ENCODE measurements at places on chromosomes 3 and 15.

GRCh38 chr3:52456800-52457183 lies 1.4 kb downstream of the NISCH start:
- no peak for DNase-seq

DNA sequence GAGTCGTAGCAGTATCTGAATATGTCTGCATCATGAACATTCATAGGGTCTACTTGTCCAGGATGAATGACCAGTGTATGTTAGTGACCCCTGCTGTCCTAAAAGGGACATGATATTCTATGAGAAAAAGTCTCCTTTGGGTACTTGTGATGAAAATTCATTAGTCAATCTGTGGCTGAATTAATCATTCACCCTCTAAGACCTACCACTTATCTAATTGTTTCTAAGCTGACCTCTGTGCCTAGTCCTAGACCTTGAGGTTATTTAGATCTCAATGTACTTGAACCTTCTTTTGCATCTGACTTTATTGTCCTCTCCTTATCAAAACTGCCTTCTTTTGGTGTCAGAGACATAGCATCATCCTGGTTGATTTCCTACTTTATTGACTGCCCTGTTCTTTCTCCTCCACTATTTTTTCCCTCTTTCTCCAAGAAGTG lies 799.3 kb downstream of the DIPK2A start:
- DNase-seq, result no peak

GRCh38 chr3:71076361-71077002 lies 507.0 kb downstream of the FOXP1 start:
- no peak for DNase-seq

- no peak for DNase-seq
These were observed 172.4 kb downstream of the CHDH start for GRCh38 chr3:53673722-53674350.

GRCh38 chr15:80301472-80301871 lies 49.5 kb upstream of the CTXND1 start:
- no peak for DNase-seq

GRCh38 chr15:77959432-77959879 lies 118.1 kb downstream of the TBC1D2B start:
- DNase-seq, result peak; percentile 89

GRCh38 chr3:24899901-24900603 lies 405.4 kb upstream of the THRB start:
- DNase-seq, result no peak

DNA sequence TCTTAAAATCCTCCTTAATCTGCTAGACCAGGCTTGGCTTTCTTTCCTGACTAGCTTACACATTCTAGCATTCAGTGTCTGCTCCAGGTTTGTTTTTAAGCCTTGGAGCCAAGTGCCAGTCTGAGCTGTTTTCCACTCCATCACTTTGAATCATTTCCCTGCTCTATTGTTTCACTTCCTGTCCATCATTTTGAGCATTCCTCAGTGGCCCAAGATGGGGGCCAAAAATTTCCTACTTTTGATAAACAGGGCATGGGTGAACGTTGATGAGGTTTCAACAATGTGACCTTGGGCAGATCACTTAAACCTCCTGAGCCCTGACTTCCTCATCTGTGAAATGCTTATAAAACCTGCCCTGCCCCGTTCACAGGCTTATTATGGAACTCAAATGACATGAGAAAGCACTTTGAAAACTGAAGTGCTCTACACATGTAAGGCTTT lies 4.4 kb downstream of the CYP19A1 start:
- DNase-seq, result no peak

DNA sequence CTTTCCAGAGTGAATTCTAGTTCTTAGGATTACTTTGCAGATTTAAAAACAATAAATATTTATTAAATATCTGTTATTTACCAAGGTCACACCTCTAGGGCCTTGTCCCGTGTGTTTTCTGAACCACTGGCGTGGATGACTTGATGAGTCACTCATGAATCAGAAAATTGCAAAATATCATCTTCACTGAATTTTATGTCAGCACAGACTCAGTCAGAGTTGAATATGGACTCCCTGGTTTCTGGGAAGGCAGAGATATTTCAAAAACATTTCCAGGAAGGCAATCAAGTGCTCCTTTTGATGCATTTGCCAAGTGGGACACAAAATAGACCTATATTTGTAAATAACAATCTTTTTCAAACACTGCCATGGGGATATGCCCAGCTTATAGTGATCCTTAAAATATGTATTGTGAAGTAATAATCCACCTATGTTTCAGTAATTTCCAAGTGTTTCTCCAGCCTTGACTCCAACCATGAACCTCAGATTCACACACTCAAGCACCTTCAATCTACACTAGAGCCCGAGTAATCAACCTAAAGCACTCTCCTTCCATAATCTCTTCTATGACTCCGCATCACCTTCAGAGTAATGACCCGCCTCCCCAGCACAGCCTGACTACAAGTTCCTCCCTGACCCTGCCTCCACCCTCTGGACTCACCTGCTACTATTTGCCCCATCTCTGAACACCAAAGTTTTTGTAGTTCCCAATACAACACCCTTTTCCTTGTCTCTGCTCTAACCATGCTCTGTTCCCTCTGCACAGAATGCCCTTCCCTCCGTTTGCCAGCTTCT lies 24.3 kb downstream of the DPH3 start:
- DNase-seq, result no peak

- no peak for DNase-seq
These were observed 72.1 kb downstream of the FOXP1 start for GRCh38 chr3:71511446-71511845.

DNA sequence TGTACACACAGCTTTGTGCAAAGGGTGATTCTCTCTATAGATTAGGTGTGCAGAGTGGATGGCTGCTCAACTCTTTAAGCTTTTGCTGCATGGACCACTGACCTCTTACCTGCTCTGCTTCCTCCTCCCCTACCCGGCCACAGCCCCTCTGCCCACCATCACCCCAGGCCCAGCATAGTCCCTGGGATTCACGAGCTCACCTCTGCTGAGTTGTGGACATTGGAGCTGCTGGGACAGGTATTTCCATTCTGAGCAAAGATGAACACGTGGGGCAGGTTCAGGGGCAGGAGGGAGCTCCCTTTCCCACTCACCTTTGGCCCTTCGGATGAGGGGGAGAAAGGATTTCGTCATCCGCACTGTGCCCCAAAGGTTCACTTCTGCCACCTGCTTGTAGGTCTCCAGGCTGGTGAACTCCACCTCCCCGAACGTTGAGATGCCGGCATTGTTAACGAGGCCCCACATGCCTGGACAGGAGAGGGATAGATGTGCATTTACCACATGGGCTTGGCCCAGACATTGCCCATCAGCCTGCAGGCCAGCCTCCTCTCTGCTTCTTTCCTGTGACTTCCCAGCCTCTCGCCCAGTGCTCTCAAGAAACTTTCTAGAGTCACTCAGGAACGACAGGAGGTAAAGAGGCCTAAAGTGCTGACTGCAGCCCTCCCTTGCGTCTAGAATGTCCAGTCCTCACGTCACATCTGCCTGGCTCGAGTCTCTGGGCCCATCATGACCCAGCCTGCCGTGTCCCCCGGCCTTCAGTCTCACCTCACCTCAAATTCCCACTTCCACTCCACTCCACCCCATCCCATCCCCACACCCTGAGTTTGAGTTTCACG lies 41.6 kb downstream of the BDH1 start:
- DNase-seq, result no peak

GRCh38 chr15:90264671-90265070 lies 801 bp upstream of the NGRN start:
- no peak for DNase-seq

GRCh38 chr3:40631341-40631995 lies 106.7 kb downstream of the ZNF621 start:
- DNase-seq, result no peak

DNA sequence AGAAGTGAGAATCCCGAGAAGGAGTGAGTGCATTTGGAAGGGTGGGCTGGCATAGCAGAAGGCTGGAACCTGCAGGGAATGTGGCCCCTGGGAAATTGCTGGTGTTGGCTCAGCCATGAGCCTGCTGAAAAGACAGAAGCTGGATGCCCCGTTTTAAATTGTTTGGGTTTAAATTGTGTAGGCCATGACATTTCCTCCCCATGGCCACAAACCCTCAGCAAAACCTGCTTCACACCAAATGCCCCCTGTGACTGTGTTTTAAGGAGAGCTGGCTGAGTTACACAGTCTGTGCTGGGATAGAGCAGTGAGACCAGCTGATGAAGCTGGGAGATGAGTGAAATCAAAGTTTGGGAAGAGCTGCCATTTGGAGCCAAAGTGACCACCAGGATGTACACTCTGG lies 216.3 kb upstream of the RGMA start:
- DNase-seq, result no peak

DNA sequence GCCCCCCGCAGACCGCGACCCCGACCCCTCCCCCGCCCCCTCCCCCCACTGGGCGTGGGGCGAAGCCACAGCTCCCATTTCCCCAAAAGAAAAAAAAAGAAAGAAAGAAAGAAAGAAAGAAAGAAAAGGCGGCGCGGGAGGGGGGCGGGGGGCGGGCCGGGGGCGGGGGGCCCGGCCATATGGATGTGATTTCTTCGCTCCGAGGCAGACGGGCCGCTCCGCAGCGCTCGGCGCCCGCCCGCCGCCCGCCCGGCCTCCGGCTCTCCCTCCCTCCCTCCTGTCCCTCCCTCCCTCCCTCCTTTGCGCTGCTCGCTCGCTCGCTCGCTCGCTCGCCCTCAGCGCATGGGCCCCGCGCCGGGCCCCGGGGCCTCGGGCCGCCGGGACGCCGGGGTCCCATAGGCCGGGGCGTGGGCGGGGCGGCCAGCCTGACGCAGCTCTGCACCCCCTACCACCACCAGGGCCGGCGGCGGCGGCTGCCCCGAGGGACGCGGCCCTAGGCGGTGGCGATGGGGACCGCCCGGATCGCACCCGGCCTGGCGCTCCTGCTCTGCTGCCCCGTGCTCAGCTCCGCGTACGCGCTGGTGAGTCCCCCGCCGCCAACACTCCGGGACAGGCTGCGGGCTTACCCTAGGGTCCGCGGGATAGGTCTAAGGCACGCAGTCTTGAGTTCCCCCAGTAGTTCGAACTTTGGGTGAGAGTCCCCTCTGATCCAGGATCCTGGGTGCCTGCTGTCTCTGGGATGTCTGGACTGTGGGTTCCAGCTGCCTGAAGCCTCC lies 5.7 kb downstream of the PTH1R start:
- no peak for DNase-seq

DNA sequence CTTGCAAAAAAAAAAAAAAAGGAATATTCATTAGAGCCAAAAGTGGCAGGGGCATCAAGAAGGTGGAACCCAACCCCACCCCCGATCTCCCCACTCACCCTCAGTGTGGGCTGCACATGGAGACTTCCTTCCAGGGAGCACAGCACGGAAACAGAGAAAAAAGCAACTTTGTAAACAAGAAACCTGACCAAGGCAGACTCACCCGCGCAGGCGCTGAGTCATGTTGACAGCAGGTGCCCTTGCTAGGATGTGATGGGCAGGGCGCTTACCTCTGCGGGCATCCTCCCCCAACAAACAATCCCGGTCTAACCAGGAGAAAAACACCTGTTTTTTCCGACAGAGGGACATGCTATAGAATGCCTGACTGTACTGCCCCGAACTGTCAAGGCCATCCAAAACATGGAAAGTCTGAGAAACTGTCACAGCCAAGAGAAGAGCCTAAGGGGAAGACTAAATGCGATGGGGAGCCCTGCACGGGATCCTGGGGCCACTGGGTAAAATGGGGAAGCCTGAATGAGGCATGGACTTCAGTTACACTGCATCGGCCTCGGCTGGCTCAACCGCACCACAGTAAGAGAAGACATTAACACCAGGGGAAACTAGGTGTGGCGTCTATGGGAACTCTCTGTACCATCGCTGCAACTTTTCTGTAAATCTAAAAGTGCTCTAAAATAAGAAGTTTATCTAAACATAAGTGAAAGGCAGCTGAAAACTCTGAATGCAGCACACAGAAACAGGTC lies 66.7 kb upstream of the GATA2 start:
- DNase-seq, result peak; percentile 71

- peak; percentile 72 for DNase-seq
These were observed 23.8 kb upstream of the SIAH2 start for GRCh38 chr3:150786791-150787190.

- no peak for DNase-seq
These were observed 150.9 kb downstream of the RPLP1 start for GRCh38 chr15:69603369-69604071.

DNA sequence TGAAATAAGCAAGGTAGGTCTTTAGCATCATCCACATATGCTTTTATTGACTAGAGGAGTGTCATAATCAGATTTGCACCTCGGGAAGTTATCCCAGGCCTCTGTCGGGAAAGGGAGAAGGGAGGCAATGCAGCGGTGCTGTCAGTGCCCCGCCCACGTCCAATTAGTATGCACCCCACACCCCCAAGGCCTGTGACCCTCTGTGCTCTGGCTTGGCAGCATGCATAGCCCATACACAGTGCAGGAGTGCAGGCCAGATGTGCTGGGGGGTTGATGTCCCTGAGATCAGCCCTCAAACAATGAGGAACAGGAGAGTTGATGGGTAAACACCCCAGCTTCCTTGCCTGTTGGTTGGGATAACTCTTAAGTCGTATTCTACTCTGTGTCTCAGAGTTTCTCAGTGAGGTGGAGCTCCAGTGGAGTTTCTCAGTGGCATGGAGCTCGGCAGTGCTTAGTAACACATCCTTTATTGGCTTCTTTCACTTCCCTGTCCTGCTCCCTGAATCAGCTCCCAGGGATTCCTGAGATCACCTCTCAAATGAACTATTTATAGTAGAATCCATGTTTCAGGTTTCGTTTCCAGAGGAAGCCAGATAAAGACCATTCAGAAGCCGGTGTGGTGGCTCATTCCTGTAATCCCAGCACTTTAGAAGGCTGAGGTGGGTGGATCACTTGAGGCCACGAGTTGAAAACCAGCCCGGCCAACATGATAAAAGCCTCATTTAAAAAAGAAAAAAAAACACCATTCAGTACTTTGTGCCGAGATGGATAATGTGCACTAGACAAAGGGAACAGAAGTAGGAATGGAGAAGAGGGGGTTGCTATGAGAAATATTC lies 26.7 kb upstream of the NDUFB4 start:
- no peak for DNase-seq

GRCh38 chr15:100011235-100011634 lies 278.0 kb upstream of the LYSMD4 start:
- DNase-seq, result no peak
